ENCODE measurements at places on chromosomes 13 and 19. TPM values are rescaled to one million over a fixed set of nuclear protein-coding genes. Genes with fewer than 3 reads are reported as not detected.

GRCh38 chr13:36030670-36031331, 100.4 kb downstream of the DCLK1 start:
- peak; percentile 27 for DNase-seq

GRCh38 chr19:571566-571974, 826 bp upstream of the BSG start:
- DNase-seq, result peak; percentile 69

- DNase-seq, result no peak
Measured at GRCh38 chr19:16199275-16199932, 1.7 kb downstream of the AP1M1 start.

DNA sequence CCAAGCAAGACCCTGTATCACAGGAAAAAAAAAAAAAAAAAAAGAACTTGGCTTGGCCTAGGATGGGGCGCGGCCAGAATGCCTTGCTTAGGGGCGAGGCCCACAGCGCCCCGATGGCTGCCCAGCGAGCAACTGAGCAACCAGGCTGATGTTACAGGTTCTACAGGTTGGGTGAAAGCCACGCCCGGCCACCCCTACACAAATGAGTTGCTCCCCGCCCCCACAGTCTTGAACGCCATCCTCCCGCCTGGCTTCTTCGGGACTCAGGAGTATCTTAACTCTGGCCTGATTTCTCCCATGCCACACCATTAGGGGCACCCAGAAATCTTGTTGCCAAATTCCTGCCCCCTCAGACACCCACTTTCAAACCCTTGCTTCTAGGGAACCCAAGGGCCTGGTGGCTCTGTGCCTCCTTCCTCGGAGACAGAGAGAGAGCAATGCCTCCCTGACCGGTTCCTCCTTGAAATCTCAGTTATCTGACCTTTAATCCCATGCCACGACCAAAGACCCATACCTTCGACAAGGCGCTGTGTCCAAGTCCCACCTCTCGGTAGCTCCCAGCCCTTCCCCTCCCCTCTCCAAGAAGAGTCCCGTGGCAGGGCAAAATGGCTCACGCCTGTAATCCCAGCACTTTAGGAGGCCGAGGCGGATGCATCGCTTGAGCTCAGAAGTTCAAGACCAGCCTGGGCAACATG, 1.1 kb upstream of the CBLC start:
- peak; percentile 77 for DNase-seq

DNA sequence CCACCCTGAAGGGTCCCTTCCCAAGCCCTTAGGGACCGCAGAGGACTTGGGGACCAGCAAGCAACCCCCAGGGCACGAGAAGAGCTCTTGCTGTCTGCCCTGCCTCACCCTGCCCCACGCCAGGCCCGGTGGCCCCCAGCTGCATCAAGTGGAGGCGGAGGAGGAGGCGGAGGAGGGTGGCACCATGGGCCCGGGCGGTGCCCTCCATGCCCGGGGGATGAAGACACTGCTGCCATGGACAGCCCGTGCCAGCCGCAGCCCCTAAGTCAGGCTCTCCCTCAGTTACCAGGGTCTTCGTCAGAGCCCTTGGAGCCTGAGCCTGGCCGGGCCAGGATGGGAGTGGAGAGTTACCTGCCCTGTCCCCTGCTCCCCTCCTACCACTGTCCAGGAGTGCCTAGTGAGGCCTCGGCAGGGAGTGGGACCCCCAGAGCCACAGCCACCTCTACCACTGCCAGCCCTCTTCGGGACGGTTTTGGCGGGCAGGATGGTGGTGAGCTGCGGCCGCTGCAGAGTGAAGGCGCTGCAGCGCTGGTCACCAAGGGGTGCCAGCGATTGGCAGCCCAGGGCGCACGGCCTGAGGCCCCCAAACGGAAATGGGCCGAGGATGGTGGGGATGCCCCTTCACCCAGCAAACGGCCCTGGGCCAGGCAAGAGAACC, 1.5 kb downstream of the EGLN2 start:
- no peak for DNase-seq

DNA sequence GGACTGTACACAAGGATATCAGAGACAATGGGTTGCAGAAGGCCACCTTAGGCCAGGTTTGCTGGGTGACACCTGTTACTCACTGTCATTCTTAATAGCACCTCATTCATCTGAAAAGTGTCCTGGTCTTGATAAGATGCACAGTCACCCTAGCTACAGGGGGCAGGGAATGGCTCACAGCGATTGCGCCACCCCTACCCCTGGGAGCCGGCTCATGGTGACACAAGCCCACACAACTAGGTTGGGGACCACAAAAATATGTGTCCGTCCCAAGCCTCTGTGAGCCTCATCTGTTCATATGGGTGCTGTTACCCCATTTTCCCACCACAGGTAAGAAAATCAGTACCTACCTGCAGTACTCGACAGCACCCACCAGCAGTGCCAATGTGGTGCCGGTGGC, 23.4 kb downstream of the MED26 start:
- DNase-seq, result no peak

DNA sequence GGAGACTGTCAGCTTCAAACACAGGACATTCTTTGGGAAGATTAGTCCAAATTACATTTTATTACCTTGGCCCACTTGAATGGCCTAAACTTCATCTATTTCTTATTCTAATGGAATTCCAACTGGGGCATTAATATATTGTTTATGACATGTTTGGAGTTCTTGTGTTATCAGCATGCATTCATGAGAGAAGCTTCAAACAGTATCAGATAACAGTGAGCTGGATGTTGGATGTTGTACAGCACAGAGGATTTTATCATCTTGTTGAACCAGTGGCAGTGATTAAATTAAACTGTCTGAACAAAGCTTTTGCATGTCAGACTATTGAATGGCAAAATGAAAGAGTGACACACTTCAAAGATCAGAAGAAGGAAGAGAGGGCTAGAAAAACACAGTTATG, 50.0 kb downstream of the MZT1 start:
- DNase-seq, result no peak

GRCh38 chr13:24183741-24184182, 23.2 kb downstream of the SPATA13 start:
- no peak for DNase-seq

- no peak for DNase-seq
Measured at GRCh38 chr13:26017932-26018665, 33.7 kb downstream of the SHISA2 start.

GRCh38 chr13:32134241-32135055, 102.9 kb downstream of the FRY start:
- no peak for DNase-seq

GRCh38 chr13:93786846-93787489, 560.4 kb downstream of the GPC6 start:
- DNase-seq, result no peak

- no peak for DNase-seq
Measured at GRCh38 chr19:10268071-10268470, 2.8 kb upstream of the ICAM1 start.

DNA sequence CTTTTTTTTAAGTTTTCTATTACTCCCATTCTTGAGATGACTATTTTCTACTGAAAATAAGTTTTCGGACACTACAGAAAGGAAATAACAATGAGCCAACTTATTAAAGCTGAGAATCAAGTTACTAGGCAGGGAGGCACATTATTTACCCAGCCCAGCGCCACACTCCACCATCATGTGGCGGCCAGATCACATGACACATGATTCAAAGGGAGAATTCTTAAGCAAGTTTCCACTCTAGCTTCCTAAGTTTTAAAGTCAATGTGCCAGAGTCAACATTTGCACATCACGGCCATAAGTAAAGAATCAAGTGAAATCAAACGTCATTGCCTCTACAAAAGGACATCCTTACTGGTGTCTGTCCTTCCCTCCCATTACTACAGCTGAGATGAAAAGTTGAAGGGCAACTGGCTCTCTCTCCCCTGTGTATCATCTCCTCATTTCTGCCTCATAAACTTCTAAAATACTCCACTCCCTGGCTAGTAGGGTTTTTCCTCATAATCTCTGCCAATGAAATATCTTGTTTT, 81.7 kb downstream of the KLF12 start:
- peak; percentile 51 for DNase-seq

GRCh38 chr13:33099860-33100259, 83.6 kb downstream of the KL start:
- DNase-seq, result no peak

DNA sequence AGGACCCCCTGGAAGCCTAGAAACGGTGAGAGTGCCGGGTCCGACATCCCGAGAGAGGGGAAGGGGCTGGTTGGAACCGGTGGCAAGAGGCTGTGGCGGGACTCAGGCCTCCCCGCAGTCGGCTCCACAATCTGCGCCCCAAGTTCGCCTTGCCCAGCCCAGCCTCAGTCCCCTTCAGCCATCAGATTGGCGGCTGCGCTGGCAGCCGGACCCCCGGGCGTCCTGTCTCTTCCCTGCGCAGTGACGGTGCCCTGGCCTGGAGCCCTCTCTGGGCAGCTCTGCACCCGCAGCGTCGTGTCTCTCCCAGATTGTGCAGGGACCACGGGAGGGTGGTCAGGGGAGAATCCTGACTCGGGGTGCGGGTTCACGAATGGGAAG, 315 bp downstream of the ZNF492 start:
- no peak for DNase-seq

DNA sequence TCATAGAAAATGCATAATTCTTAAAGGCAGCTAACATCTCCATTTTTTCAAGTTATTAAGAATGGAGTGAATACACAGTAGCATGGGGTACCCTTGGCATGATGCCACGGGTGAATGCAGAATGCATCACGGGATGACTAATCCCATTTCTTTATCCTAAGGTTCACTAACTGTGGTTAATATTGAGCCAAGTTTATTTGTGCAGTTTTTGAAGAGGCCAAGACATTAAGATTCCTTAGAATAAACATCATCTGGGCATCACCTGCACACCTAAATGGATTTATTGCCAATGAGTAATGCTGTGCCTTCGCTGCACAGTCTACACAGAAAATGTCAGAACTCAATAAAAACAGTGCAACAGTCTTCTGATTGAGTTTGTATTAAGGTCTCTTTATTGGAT, 333.1 kb downstream of the GPC6 start:
- DNase-seq, result no peak

DNA sequence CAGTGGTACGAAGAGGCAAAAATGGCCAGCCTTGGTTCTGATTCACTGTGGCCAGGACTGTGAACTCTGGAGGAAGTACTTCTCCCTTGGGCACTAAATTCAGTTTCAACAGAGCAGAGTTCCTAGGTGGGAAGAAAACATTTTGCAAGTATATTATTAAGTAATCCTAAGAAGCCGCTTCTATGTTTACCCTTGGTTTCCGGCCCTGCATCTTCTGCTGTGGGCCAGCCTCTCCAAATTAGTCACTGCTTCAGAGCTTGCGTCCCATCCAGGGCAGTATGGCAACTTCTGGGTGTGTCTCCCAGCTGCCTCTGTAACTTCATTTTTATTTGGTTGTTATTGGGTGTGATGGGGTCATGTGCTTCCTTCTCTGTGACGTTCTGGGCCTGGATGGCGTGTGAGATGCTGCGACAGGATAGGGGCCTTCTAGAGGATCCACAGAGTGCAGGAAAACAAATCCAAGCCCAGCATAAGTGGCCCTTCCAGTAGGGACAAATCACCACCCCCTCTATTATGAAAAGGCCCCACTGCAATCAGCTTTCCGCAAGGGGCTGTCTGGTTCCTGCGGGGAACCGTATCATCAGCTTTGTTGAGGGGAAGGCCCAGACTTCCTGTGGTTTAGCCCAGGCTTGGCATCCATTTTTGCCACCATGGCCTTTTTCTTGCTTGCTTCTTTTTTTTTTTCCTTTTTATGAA, 55.1 kb upstream of the C1QTNF9 start:
- no peak for DNase-seq

DNA sequence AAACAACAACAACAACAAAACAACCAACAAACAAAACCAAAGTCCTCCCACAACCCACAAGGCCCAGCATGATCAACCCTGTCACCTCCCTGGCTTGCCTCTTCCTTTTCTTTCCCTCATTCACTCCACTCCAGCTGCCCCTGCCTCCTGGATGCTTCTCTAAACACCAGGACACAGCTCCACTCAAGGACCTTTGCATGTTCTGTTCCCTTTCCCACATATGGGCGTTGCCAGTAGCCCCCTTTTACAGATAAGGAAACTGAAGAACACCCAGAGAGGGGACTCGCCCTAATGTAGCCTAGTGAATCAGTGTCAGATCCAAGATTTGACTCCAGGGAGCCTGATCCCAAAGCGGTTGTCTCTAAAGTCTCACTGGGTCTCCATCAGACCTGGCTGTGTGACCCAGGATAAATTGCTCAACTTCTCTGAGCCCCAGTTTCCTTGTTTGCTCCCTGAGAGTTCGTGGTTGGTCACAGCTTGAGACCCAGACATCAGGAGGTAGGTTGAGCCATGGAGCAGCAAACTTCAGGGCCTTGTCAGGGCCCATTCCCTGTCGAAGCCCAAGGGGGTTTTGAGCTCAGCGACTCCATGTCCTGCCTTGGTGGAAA, 3.0 kb upstream of the DOCK6 start:
- no peak for DNase-seq

DNA sequence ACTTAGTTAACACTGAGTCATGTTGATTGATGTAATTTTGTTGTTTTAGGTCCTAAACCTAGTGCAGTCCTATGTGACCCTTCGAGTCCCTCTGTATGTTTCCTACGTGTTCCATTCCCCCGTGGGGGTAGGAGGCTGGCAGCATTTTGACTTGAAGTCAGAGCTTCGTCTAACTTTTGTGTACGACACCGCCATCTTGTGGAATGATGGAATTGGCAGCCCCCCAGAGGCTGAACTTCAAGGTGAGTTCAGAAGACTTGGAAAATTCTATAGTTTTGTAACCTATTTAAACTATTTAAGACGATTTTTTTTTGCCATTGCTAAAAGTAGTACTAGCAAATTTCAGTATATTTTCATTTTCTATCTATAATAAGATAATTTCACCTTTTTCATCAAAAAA, 117.9 kb downstream of the STOML3 start:
- peak; percentile 83 for DNase-seq

GRCh38 chr13:87906411-87906810, 235.2 kb downstream of the SLITRK5 start:
- no peak for DNase-seq

GRCh38 chr13:41588899-41589298, 131.5 kb downstream of the RGCC start:
- DNase-seq, result peak; percentile 21

Gene KCNN4
- 3.2 TPM for total RNA-seq

Gene MARK4
- total RNA-seq, result 40.5 TPM

Gene CGB8
- total RNA-seq, result not detected

Gene TJP3
- 23.9 TPM for total RNA-seq

Gene FBXW9
- 19.4 TPM for total RNA-seq

Gene PROZ
- not detected for total RNA-seq

Gene ISOC2
- total RNA-seq, result 85.2 TPM

Gene ZNF208
- total RNA-seq, result not detected

Gene HOMER3
- 23.5 TPM for total RNA-seq

All from GM23338 (cell line).